ENCODE measurements at places on chromosomes 7 and 10. TPM values are rescaled to one million over a fixed set of nuclear protein-coding genes. Genes with fewer than 3 reads are reported as not detected.

Gene CNPY1
- not detected for polyA plus RNA-seq

Gene OR2A12
- 0.07 TPM for polyA plus RNA-seq

Gene PLXNA4
- polyA plus RNA-seq = 2.7 TPM

Gene CYP2C9
- 1.0 TPM for polyA plus RNA-seq

Gene TCF7L2
- polyA plus RNA-seq = 54.1 TPM

Gene VAX1
- polyA plus RNA-seq = not detected

Data from left lung (tissue), 14 donors.